ENCODE measurements at places on chromosomes 4 and X.

- no peak for DNase-seq
- no peak overlapping the region for H3K27ac ChIP-seq
- H3K27me3 ChIP-seq, result no peaks in the 10 kb centered on the region
- H3K36me3 ChIP-seq, result no peaks in the 10 kb centered on the region
- no peaks in the 10 kb centered on the region for H3K4me1 ChIP-seq
- H3K4me3 ChIP-seq, result no peak overlapping the region
These were observed 183.2 kb upstream of the PUDP start for GRCh38 chrX:7330971-7331746.

GRCh38 chr4:27194599-27195176 is 334.0 kb downstream of the STIM2 start:
- no peaks in the 10 kb centered on the region for H3K27me3 ChIP-seq
- no peaks in the 10 kb centered on the region for H3K36me3 ChIP-seq
- DNase-seq, result no peak
- H3K4me3 ChIP-seq, result no peak overlapping the region
- H3K4me1 ChIP-seq, result no peaks in the 10 kb centered on the region

DNA sequence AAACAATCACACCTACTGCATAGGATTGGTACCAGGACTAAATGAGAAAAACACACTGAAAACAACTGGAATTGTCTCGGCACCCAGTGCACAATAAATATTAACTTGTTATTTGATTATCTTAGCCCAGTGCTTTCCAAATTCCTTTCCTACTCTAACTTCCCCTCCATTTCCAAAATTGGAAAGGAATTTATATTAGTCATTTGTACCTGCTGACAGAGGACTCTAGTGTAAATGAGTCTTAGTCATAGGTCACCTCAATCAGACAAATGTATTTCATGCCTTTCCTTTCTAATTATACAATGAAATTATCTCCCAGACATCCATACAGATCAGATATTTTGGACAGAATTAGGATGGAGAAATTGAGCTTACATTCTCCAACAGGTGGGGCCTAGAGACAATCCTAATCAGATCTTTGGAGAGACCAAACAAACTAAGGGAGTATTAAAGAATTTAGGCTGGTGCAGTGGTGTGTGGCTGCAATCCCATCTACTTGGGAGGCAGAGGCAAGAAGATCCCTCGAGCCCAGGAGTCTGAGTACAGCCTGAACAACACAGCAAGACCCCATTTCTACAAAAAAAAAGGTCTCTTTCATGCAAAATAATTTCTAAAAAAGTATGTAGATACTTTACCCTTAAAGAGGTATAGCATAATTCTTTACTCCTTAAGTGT is 10.1 kb downstream of the SH3D19 start:
- no peak overlapping the region for H3K27ac ChIP-seq
- peaks cover 5% of the 10 kb centered on the region for H3K27me3 ChIP-seq
- no peak overlapping the region for H3K4me3 ChIP-seq
- DNase-seq, result no peak

DNA sequence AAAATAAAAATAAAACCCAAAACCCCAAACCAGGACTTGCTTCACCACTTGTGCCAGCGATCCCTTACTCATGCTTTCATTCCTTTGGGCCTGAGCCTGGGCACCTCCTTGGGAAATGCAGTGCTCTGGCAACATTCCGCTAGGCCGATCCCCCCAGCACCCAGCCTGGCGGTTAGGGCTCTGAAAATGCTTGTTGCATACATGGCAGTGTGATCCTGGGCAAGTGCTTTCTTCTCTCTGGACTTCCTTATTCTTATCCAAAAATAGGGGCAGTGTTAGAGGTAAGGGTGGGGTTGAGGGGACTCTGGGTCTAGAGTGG is 4.6 kb downstream of the ZNF185 start:
- H3K4me3 ChIP-seq, result no peak overlapping the region
- DNase-seq, result no peak
- H3K27me3 ChIP-seq, result peaks cover under 1% of the 10 kb centered on the region
- no peak overlapping the region for H3K27ac ChIP-seq

DNA sequence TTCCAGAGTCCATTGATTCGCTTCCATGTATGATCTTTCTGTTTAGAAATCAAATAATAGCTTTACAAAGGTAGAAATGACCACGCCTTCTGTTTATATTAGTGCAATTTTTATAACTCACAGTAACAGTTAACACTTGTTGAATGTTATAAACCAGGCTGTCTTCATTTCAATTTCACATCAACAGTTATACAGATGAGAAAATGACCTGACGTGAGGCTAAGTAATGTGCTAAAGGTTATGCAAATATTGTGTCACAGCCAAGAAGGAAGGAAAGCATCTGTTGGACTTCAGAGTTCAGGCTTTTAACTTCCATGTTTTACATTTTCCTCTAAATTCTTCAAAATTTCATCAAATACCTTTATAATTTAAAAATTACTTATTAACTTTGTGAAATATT is 13.9 kb downstream of the CASP3 start:
- H3K36me3 ChIP-seq, result peaks cover 80% of the 10 kb centered on the region
- no peak for DNase-seq
- H3K27me3 ChIP-seq, result no peaks in the 10 kb centered on the region

- H3K4me1 ChIP-seq, result peaks cover 24% of the 10 kb centered on the region
- no peak for DNase-seq
- no peaks in the 10 kb centered on the region for H3K27me3 ChIP-seq
- H3K27ac ChIP-seq, result no peak overlapping the region
- no peaks in the 10 kb centered on the region for H3K36me3 ChIP-seq
These were observed 1.2 kb upstream of the SLC7A11 start for GRCh38 chr4:138243369-138243768.

- H3K4me1 ChIP-seq, result no peaks in the 10 kb centered on the region
- H3K36me3 ChIP-seq, result no peaks in the 10 kb centered on the region
- no peak overlapping the region for H3K4me3 ChIP-seq
- DNase-seq, result no peak
- H3K27ac ChIP-seq, result no peak overlapping the region
These were observed 189.7 kb upstream of the ITM2A start for GRCh38 chrX:79556800-79557199.

DNA sequence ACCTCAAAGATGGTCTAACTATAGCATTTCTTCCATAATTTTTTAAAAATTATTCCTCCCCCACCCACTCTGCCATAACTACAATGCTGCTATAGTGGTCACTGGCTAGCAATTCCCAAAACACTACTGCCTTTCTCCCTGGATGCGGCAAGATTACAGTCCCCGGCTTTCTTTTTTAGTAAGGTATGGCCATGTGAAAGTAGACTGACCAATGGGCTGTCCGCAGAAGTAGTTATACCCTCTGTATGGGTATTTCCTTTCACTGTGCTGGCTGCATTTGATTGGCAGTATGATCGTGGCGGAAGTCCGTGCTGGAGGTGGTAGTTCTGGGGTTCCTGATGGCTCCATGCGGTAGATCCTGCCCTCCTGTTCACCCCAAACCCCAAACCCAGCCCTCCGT is 166.0 kb downstream of the FBXO8 start:
- no peak overlapping the region for H3K27ac ChIP-seq
- no peak for DNase-seq
- H3K36me3 ChIP-seq, result no peaks in the 10 kb centered on the region
- no peaks in the 10 kb centered on the region for H3K4me1 ChIP-seq

DNA sequence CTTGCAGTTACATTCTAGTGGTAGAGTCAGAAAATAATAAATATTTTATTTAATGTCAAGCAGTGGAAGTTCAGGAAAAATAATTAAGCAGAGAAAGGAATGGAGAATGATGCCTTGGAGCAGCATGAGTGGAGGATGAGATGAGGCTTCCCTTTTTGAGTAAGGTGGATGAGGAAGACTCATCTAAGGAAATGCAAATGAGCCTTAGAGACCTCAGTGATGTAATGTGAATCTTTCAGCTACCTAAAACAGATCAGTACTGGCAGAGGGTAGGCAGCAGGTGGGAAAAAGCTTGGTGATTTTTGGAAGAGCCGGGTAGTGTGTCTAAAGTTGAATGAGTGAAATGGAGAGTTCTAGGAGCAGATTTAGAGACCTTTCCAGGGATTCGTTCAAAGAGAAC is 118.2 kb downstream of the GRID2 start:
- no peak overlapping the region for H3K4me3 ChIP-seq
- no peaks in the 10 kb centered on the region for H3K36me3 ChIP-seq
- no peak overlapping the region for H3K27ac ChIP-seq
- H3K4me1 ChIP-seq, result no peaks in the 10 kb centered on the region
- DNase-seq, result no peak

DNA sequence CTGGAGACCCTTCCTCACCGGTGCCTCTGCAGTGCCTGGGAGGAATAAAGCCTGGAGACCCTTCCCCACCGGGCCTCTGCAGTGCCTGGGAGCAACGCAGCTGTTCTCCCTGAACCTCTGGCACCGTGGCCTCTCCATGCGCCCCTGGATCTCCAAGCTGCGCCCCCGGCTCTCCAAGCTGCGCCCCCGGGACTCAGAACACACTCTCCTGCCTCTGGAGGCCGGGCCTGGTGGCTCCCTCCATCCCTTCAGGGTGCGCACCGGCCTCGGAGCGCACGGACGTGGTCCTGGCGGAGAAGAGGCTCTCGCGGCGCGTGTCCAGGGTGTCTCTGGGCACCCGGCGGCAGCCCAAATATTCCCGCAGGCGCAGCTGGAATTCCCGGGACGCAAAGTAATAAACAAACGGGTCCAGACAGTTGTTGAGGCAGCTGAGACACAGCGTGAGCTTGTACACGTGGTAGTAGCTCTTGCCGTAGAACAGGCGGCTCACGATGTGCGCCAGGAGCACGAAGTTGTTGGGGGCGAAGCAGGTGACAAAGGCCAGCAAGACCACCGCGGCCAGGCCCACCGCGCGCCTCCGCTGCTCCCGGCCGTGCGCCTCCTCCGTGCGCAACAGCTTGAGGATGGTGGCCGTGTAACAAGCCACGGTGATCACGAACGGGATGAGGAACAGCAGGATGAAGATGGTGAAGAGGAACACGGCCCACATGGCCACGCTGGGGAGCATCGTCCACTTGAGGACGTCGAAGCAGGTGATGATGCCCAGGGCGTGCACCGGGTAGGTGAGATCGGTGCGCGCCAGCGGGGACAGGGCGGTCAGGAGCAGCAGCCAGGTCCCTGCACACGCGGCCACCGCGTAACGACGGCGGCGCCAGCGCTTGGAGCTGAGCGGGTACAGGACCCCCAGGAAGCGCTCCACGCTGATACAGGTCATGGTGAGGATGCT is 12.8 kb upstream of the ASMTL start:
- peak overlapping the region; percentile 88 for H3K27ac ChIP-seq
- H3K36me3 ChIP-seq, result peaks cover 56% of the 10 kb centered on the region
- no peaks in the 10 kb centered on the region for H3K27me3 ChIP-seq
- peak overlapping the region; percentile 62 for H3K4me3 ChIP-seq
- DNase-seq, result peak; percentile 18

GRCh38 chrX:12115377-12115776 is 22.9 kb upstream of the FRMPD4 start:
- H3K4me1 ChIP-seq, result peaks cover 6% of the 10 kb centered on the region
- H3K27me3 ChIP-seq, result no peaks in the 10 kb centered on the region
- H3K36me3 ChIP-seq, result no peaks in the 10 kb centered on the region
- H3K4me3 ChIP-seq, result no peak overlapping the region
- no peak for DNase-seq

DNA sequence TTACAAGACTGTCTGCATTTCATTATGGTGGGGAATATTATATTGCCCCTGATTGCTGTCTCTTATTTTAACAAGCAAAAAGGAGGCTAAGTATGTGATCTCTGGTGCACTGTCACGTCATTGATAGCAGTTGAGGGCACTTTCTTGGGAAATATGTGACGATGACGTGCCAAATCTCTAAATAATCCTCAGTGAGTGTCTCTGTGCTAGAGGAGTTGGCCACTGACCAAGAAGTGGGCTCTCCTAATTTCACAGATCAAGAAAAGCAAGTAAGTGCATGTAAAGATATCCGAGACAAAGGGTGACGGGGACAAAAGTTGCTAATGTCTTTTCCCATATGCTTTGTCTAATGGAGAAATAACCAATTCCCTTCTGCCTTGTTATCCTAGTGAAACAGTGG is 487.4 kb upstream of the TENM3 start:
- H3K27me3 ChIP-seq, result no peaks in the 10 kb centered on the region
- no peak for DNase-seq
- no peaks in the 10 kb centered on the region for H3K4me1 ChIP-seq
- H3K36me3 ChIP-seq, result no peaks in the 10 kb centered on the region
- no peak overlapping the region for H3K4me3 ChIP-seq

DNA sequence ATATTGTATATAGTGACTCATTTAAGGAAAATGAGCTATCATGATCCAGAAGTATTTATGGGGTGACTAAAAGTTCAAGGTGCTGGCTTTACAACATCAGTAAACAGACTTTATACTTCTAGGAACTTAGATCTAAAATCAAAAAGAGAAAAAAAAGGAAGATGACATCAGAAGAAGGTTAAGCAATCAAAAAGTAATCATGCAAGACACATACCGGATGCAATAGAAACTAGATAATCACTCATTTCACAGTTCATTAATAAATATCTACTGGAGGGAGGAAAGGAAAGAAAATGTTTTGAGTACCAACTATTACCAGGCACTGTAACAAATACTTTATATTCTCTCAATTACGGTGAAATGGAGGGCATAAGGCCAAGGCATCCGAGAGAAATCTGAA is 276.4 kb downstream of the SPRY1 start:
- no peak overlapping the region for H3K27ac ChIP-seq
- H3K4me1 ChIP-seq, result peaks cover 28% of the 10 kb centered on the region
- H3K36me3 ChIP-seq, result no peaks in the 10 kb centered on the region
- H3K4me3 ChIP-seq, result no peak overlapping the region

DNA sequence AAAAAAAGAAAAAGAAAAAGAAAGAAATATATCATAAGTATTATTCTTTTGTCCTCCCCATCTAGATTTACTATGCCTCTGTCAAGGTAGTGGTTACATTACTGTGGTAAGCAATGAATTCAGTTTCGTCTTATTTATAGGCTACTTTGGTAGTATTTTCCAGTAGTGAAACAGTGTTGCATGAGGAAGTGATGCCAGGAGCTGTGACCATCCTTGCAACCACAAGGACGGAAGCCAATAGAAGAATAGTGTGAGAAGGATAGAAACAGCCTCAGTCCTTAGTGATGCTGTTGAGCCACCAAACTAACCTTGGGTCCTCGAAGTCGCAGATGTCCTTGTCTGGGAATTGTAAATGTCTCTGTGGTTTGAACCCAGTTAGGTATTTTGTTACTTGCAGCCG is 328.5 kb downstream of the PPP3CA start:
- no peak for DNase-seq
- H3K4me3 ChIP-seq, result no peak overlapping the region
- H3K36me3 ChIP-seq, result peaks cover 18% of the 10 kb centered on the region
- H3K4me1 ChIP-seq, result peaks cover 55% of the 10 kb centered on the region
- H3K27ac ChIP-seq, result peak overlapping the region; percentile 88

- no peak for DNase-seq
- H3K4me1 ChIP-seq, result no peaks in the 10 kb centered on the region
- H3K27ac ChIP-seq, result no peak overlapping the region
- no peak overlapping the region for H3K4me3 ChIP-seq
These were observed 518.1 kb downstream of the GRXCR1 start for GRCh38 chr4:43410636-43411035.

DNA sequence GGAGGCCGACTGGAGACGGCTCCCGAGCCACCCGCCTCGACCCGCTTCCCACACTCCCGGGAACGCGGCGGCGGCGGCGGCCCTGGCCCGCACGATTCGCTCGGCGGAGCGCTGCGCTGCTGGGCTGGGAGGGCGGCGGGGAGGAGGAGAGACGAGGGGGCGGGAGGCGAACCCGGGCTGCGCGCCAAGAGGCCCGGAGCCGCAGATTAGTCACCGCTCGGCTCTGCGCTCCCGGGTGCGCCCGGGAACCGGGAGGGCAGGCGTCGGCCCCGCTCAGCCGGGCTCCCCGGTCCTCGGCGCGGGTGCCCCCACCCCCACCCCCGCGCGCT is 11.2 kb upstream of the BCOR start:
- peak overlapping the region; percentile 56 for H3K4me3 ChIP-seq
- H3K36me3 ChIP-seq, result no peaks in the 10 kb centered on the region
- peak; percentile 64 for DNase-seq
- no peak overlapping the region for H3K27ac ChIP-seq

GRCh38 chrX:131725001-131725654 is 181.3 kb downstream of the OR13H1 start:
- H3K4me1 ChIP-seq, result no peaks in the 10 kb centered on the region
- H3K27me3 ChIP-seq, result no peaks in the 10 kb centered on the region
- peaks cover 5% of the 10 kb centered on the region for H3K36me3 ChIP-seq
- no peak for DNase-seq
- no peak overlapping the region for H3K27ac ChIP-seq

Measured in activated CD8-positive, alpha-beta T cell treated with anti-CD3 and anti-CD28 coated beads, Interleukin-2, amount 10 ng/mL, durations not matched to agents 7 days and 5 days (primary cell).